ENCODE measurements at places on chromosomes 11 and 22. TPM values are rescaled to one million over a fixed set of nuclear protein-coding genes. Genes with fewer than 3 reads are reported as not detected.

DNA sequence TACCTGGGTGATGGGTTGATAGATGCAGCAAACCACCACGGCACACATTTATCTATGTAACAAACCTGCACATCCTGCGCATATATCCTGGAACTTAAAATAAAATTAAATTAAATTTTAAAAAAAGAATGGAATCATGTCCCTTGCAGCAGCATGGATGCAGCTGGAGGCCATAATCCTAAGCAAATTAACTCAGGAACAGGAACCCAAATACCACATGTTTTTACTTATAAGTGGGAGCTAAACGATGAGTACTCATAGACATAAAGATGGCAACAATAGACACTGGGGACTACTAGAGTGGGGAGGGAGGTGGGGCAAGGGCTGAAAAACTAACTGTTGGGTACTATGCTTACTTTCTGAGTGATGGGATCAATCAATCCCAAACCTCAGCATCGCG, 40.9 kb downstream of the CWC15 start:
- no peak for DNase-seq

MEI1 gene
- polyA plus RNA-seq = not detected

DNA sequence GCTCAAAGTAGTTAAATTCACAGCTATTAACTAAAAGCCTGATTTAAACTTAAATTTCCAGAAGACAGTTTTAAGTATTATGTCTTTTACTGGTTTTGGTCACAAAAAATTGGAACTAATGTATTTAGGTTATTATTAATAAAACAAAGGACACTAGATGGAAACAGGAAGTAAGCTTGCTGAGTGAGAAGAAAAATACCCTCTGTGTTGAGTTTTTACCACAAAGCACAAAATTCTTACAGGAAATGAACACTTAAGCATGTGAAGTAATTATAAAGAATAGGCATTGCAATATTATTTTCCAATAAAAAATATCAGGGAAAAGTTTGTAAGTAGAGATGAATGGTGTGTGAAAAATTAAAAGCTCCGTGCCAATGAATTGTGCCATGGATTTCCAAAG, 46.3 kb downstream of the PIK3C2A start:
- no peak for DNase-seq

DNA sequence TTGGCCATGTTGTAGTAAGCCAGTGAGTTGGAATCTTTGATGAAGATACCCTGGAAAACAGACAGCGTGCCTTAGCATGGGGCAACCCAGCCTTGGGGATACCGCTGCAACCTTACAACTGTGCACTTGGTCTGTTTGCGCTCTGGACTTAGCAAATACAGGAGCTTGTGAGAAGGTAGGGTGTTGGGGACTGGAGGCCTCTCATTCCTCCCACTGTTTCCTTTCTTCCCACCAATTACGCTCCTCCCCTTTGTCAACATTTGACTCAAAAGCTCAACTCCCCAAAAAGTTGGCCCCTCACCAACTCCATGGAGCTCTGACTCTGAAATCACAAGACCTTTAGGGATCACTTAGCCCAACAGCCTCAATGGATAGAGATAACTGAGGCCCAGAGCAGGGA, 7.9 kb upstream of the TBC1D10A start:
- no peak for DNase-seq

DNA sequence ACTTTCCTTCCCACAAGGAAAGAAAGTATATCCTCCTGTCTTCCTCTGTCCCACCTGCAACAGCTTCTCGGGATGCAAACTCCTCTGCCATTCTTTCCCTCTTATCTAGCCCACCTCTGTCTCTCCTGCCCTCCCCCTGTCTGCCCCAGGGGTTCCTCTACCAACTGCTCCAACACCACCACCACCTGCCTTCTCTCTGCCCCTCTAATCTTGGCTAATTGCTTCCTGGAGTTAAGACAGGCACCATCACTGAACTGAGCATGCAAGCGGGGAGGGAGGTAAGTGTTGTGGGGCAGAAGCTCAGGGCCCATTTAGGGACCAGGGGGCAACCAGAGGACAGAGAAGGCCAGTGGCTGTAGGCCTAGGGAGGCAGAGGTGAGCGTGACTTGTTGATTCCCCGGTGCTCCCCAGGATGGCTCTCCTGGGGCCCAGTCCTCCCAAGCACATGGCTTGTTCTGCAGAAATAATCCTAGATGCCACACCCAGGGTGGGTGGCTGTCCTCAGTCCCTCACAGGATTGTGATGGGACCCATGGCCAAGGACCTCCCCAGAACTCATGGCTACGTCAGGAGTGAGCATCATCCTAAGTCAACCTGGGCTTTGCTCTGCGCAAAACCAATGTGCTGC, 111.1 kb downstream of the TP53I11 start:
- no peak for DNase-seq

RAB30 gene
- 6.7 TPM for polyA plus RNA-seq

HIKESHI gene
- polyA plus RNA-seq = 81.6 TPM

GRCh38 chr11:76453248-76453647, 8.4 kb downstream of the EMSY start:
- DNase-seq = no peak

DNA sequence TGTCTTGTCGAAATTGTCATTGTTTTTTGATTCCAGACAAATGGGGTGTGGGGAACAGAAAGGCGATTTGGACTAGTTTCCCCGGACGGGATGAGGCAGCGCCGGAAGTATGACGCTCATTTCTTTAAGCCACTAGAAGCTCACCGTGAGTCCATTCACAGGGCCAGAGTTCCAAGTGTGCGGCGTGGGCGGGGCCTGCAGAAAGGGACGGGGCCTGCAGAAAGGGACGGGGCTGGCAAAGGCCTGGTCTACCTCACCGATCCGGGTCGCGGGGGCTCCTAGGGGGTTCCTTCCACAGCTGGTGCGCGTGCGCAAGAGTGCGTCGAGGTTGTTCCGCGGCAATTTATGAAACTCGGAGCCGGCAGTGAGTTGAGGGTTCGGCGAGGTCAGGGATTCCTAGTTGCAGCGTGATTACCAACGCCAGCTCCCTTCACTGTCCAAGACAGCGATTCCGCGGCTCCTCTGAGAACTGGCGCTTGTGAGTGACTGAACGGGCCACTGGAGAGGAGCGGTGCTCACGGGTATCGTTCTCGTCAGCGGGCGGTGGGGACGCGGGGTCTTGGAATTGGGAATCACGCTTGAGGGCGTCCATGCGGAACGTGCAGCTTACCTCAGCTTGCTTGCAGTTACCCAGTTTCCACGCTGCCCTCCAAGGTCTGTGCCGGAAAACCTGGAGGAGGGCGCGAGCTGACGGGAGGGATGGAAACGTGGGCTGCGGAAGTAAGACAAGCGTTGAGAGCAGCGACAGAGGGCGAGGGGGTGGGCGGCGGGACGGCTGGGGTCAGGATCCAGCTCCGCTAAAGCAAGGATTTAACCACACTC, at the start of gene ZNF215:
Gene ZNF215, plus strand, starts transcription at position 219 of the 822 bp plus-strand sequence. CDS start 5,847 bp downstream, outside the sequence.
- DNase-seq = peak; percentile 40

DNA sequence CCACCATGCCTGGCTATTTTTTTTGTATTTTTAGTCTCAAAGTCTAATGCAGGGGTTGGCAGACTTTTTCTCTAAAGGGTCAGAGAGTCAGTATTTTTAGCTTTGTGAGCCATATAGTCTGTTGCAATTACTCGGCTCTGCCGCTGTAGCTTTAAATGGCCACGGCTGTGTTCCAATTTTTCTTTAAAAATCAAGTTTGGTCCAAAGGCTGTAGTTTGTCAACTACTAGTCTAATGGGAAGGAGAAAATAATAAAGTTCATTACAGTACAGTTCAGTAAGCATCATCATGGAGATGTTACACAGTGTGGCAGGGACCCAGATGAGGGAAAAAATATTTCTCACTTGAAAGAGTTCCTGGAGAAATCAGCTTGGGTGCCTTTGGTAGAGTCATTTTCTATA, 107.6 kb downstream of the CSNK2A3 start:
- no peak for DNase-seq

PACSIN3 gene
- polyA plus RNA-seq = 28.1 TPM

OR10A2 gene
- polyA plus RNA-seq = not detected
